ENCODE measurements at places on chromosomes 3 and 15.
A peak's percentile ranks its signal among the peaks of the same experiment; 100 is the strongest.

- no peak for DNase-seq
Measured at GRCh38 chr3:901953-902778, 190.7 kb upstream of the CNTN6 start.

- peak; percentile 65 for DNase-seq
Measured at GRCh38 chr3:112074616-112075497, 11.3 kb upstream of the C3orf52 start.

DNA sequence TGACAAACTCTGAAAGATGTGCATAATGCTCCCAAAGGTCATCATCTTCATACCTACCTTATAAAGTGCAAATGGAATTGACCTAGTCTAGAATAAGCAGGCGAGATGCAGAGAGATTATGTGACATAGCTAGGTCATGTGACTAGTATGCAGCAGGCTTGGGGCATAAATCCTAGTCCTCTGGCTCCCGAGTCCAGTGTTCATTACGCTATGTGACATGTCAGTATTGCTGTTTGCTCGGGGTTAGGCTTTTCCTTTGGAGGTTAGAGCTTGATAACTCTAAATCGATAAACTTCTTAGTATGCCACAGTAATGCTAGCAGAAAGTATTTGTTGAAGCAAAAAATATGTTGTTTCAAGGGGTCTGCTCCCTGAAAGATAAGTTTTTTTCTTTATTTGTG is 481.7 kb upstream of the TPRG1 start:
- DNase-seq = no peak

GRCh38 chr3:19254189-19254588 is 105.9 kb downstream of the KCNH8 start:
- DNase-seq = no peak

GRCh38 chr3:53885239-53885638 is 3.3 kb upstream of the ACTR8 start:
- DNase-seq = no peak

DNA sequence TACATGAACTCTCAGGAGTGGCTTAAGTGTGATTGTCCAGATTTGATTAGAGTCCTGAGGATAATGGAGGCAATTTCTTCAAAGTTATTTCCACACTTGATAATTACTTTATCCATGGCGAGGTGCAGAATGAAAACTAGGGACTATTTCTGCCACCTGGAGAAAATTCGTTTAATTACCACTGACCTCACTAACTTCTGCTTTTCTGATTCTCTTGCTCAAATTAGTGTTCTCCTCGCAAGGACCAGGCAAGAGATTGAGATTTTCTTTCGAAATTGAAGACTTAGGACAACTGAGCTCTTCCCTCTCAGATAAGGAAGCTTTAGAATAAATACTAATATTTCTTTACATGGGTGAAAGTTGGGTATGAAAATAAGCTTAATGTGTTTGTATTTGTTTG is 135.2 kb downstream of the RYR3 start:
- no peak for DNase-seq

- DNase-seq = no peak
Measured at GRCh38 chr15:75779504-75779903, 63.7 kb upstream of the UBE2Q2 start.

DNA sequence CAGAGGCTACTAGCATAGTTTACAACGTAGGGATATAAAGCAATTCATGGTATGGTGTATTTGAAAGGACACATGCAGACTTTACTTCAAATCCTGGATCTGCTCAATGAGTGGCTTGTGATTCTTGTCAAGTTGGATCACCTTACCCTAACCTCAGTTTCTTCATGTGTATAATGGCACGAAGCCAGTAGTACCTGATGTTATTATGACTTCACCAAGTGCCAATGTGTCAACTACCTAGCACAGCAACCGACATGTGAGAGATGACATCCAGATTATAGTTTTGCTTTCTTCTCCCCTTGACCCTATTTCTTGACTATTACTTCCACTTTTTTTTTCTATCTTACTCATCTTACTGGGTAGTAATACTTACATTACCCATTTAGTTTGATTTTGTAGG is 304.5 kb downstream of the RBMS3 start:
- DNase-seq = no peak
